ENCODE measurements at places on chromosomes 16 and 17.
A peak's percentile ranks its signal among the peaks of the same experiment; 100 is the strongest.

- no peak for DNase-seq
These were observed 14.7 kb upstream of the MPRIP start for GRCh38 chr17:17027442-17028058.

DNA sequence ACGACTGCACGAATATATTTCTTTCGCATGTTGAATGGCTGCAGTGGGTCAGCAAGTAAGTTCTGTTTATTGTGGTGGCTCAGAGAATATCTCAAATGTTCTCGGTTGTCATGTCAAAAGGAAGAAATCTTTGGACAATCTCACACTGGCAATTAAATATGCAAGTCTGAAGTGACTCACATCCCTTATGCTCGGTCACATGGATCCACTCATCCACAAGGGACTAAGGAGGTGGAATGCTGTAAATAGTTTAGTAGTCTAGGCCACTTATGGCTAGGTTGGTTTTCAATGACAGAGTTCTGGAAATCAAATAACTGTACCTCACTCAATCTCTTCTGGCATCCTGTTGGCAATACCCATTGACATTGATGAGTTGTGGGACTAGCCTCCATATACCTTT lies 33.0 kb upstream of the PMP22 start:
- DNase-seq, result peak; percentile 86

- DNase-seq, result no peak
These were observed 42.9 kb downstream of the HAPSTR1 start for GRCh38 chr16:9134306-9134705.

- DNase-seq, result no peak
These were observed 101.1 kb downstream of the XYLT1 start for GRCh38 chr16:17369421-17370222.

DNA sequence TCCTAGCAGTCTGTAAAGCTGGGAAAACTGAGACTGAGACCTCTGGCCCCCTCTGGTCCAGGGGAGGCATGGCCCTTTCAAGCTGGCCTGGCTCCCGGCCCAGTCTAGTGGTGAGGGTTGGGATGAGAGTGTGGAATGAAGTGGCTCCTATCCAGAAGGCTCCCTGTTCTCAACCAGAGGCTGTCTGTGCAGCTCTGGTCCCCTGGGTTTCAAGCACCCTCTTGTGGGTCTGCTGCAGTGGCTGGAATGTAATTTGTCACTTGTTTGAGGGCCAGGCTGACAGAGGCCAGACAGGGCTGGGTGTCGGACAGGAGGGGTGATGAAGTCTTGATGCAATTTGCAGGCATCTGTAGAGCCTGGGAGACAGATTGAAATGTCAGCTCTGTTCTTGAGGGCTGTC lies 22.1 kb upstream of the PHF12 start:
- DNase-seq, result peak; percentile 83

DNA sequence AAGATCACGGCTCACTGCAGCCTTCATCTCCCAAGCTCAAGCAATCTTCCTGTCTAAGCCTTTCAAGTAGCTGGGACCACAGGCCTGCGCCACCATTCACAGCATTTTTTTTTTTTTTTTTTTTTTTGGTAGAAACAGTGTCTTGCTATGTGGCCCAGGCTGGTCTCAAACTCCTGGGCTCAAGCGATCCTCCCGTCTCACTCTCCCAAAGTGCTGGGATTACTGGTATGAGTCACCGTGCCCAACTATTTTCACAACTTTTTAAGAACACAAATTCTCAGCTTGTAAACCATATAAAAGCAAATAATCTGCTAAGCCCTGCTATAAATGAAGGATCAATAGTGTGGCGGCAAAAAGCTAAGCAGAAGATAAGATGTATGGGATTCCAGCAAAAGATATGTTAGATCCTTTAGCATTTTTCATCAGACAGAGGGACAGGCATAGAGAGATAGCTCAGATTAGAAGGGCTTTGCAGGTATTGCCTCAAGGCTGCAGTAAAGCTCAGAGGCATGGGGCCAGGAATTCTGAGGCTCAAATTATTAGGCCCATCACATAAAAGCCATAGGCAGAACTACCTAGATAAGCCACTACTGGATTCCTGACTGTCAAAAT lies 55.1 kb downstream of the EMP2 start:
- DNase-seq, result no peak

DNA sequence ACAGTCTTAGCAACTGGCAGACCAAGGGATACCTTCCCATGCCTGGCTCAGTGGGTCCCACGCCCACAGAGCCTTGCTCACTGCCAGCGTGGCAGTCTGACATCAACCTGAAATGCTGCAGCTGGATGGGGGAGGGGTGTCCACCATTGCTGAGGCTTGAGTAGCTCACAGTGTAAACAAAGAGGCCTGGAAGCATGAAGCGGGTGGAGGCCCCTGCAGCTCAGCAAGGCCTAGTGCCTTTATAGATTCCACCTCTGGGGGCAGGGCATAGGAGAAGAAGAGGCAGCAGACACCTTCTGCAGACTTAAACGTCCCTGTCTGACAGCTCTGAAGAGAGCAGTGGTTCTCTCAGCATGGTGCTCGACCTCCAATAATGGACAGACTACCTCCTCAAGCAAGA lies 263.2 kb downstream of the KIF2B start:
- no peak for DNase-seq

DNA sequence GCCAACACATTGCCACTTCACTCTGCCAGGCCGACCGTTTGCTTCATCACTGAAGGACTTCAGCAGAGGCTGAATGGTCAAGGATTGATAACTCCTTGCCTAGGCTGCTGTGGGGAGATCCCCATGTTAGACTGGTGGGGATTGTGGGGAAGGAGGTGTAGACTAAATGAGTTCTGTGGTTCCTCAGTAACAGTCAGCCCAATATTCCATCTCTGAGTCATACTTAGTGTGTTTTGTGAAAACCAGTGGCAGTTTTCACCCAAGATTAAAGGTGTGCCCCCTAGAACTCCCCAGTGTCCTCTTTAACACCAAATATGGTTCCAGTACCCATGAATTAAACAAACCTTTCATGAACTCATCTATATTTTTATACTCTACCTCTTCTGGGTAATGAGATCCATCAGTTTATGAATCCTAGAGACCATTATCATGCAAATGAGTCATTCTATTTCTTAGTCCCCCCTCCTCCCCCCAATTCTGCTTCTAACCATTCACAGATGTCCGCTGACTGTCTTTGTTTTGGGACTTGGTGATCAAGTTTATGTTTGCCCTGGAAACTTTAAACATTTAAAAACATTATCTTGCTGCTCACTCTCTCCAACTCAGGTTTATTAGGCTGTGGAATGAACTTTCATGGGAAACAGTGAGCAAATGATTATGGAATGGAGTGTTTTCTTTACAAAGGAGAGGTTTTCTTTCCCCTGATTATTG lies 66.8 kb upstream of the GAS7 start:
- DNase-seq, result peak; percentile 82

DNA sequence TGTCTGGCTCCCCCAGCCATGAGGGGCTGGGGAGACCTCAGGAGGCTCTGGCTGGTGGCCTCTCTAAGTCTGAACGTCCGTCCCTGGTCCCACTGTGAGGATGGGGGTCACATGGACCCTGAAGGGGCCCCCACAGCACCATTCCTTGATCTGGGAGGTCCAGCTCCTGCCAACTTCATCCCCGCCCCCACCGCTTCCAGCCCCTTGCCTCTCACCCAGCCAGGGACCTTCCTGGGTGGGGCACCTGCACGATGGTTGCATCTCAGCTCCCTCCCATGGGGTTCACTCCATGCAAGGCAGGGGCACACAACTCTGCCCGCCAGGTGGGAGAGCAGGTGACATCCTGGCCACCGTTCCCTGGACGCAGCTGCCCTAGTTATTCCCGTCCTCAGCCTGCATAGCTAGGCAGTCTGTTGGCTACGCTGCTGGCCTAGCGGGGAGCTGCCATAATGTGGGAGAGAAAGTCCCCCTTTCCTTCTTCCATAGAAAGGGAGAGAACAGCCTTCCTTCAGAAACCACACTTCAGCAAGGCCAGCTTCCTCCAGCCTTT lies 217.9 kb upstream of the RPL38 start:
- DNase-seq, result no peak

DNA sequence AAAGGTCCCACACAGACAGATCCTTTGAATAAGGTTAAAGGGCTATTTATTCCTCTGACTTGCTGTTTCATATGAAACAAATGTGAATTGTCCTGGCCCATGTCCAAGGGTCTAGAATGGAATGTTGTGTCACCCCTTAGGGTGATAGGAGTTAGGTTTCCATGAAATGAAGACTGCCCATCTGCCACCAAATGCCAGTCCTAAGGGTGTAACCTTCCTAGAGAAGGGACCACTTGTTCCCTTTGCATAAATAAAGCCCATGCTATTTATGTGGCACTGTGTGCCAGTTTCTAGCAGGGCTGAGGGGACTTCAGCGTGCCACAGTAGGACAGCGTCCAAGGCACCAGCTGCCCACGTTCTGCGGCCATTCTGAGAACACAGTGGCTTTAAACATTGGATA lies 171.3 kb downstream of the ABCA8 start:
- no peak for DNase-seq

- no peak for DNase-seq
These were observed 31.4 kb downstream of the CACNA1H start for GRCh38 chr16:1184156-1184868.

GRCh38 chr16:56241596-56241995 lies 50.3 kb downstream of the GNAO1 start:
- peak; percentile 77 for DNase-seq

DNA sequence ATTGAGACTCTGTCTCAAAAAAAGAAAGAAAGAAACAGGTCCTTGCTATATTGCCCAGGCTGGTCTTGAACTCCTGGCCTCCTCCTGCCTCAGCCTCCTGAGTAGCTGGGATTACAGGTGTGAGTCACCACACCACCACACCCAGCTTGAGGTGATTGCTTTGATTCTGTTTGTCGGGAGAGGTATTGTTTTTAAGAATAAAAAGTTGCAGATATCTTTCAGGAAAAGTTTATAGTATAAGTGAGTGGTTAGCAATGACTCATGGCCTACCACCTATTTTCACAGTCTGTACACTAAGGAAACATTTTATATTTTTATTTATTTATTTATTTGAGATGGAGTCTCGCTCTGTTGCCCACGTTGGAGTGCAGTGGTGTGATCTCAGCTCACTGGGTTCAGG lies 45.0 kb downstream of the RHOT1 start:
- no peak for DNase-seq

- DNase-seq, result peak; percentile 2
These were observed 834.3 kb upstream of the CDH8 start for GRCh38 chr16:62870554-62870953.

- peak; percentile 44 for DNase-seq
These were observed 508 bp downstream of the FLCN start for GRCh38 chr17:17236295-17237025.

DNA sequence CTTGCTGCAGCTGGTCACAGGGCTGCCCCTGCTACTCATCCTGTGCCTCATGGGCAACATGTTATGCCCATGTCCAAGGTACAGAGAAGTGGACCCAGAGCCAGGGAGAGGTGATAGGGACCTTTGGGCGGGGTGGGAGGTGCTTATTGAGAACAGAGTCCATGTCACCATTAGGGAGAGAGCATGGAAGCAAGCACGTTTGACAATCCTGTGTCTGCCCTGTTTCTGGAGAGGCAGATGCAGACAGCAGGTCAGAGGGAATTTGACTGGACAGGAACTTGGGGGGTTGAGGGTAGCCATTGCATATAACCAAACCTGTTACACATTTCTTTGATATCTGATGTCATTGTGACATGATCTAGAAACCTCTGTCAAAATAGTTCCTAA lies 14.3 kb upstream of the ARL4D start:
- no peak for DNase-seq

GRCh38 chr16:25580041-25580440 lies 111.7 kb upstream of the HS3ST4 start:
- DNase-seq, result no peak

GRCh38 chr17:30503558-30503957 lies 26.4 kb downstream of the GOSR1 start:
- peak; percentile 58 for DNase-seq

DNA sequence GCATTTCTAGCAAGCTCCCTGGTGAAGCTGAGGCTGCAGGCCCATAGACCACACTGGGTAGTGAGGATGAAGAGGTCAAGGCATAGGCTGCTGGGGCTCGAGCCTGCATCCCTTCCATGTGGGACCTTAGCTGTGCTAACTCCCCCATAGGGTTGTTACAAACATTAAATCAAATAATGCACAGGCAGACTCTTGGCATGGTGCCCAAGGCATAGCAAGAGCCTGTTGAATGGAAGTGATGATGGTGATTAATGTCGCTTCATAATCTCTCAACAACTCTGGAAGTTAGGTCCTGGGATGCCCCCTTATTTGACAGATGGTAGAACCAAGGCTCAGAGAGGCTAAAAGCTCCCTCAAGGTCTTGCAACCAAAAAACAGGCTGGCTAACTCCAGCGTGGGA lies 283.9 kb upstream of the EEF2KMT start:
- no peak for DNase-seq
